Stimulated activated CD4-positive, alpha-beta T cell treated with anti-CD3 and anti-CD28 coated beads, Interleukin-1b, Interleukin-23, amount 100 ng/mL, for 1 hour (primary cell): ENCODE measurements at places on chromosomes 5 and 9.
A peak's percentile ranks its signal among the peaks of the same experiment; 100 is the strongest.

DNA sequence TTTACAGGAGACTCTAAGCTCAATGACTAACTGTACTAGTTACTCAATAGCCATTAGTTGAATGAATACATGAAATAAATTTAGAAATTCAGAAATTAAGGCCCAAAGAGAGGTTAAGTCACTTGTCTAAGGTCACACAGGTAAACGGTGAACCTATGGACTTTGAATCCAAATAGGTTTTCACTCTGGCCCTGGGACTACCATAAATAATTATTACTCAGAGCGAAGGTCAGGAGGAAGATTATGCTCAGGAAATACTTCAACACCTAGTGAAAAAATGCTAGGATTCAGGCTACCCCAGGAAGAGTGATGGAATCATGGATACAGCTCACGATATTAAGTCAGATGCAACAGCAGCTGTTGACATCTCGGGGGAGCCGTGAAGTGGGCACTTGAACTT lies 417.4 kb downstream of the GABRG2 start:
- DNase-seq, result no peak

- no peak for DNase-seq
Measured at GRCh38 chr5:131378721-131379541, 115.1 kb downstream of the CDC42SE2 start.

DNA sequence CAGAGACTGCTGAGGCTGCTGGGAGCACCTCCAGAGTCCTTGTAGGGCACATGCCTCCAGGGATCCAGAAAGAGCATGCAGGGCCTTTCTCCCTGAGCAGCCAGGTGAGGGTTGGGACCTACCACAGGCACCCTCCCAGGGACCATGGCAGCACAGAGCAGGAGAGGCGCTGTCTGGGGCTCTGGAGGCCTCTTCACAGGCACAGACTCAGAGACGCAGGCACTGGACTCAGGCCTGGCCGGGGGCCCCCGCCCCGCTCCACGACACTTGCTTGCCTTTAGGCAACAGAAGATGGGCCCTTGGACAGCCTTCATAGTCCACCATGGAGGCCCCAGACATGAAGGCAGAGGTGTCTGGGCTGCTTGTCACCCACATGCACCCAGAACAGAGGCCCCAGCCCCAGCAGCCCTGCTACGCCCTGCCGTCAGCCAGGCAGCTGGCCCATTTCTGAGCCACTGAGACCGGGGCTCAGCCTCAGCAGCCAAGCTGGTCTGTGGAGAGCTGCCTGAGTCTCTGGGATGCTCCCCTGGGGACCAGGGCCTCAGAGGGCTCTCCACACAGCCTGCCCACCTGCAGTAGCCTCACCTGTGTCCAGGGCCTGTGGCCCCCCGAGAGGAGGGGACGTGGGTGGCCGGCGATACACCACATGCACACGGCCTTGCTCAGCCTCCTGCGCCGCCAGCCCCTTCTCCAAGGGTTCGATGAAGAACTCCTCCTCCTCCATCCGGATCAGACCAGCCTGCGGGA lies 72.8 kb downstream of the ADAMTS2 start:
- no peak for DNase-seq

- no peak for DNase-seq
Measured at GRCh38 chr5:175617447-175617846, 40.4 kb upstream of the HRH2 start.

DNA sequence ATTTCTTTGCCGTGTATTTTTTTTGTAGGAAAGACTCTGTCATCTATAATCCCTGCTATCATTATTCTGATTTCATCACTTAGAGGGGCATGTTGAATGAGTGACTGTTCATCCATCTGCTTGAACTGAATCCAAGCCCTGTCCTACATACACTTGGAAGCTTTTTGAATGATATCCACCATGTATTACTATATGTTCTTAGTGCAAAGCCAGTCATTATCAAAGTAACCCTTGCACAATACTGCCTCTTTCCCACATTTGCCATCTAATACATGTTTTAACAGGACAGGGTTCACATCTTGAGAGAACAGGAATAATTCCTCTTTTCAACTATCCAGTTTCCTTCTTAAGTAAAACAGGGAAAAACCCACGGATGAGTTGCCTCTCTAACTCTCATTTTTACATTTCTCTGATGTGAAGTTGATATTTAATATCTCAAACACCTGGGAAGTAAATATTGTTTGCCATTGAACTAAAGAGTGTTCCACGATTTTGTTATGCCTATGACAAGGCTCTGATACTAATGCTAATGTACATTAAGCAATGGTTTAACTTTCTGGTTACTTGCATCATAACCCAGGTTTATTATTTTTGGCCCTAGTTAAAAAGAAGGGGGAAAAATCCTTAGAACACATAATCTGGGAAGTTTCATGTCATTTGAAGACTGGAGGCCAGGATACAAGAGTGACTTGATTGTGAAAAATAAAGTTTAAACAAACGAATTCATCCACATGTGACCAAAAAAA lies 103.7 kb upstream of the TARS1 start:
- DNase-seq, result no peak

- DNase-seq, result no peak
Measured at GRCh38 chr5:2582507-2582906, 169.0 kb downstream of the IRX2 start.

GRCh38 chr5:1005249-1005851 lies 3.3 kb upstream of the NKD2 start:
- DNase-seq, result no peak

DNA sequence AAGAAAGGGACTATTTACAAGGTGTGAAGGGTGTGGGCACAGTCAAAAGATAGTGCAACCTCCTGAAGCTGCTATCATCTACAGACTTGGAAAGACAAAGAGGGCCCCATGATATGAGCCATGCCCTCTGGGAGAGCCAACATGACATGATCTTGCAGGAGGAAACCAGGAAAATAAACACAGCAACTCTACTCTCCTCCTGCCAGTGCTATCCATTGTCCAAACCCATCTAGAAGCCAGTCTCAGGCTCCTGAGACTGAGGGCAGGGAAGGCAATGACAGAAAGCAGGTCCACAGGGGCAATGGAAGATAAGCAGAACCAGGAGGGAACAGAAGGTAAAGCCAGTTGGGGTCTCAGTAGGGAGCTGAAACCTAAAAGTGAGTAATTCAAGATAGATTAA lies 37.1 kb downstream of the PLPP1 start:
- no peak for DNase-seq

DNA sequence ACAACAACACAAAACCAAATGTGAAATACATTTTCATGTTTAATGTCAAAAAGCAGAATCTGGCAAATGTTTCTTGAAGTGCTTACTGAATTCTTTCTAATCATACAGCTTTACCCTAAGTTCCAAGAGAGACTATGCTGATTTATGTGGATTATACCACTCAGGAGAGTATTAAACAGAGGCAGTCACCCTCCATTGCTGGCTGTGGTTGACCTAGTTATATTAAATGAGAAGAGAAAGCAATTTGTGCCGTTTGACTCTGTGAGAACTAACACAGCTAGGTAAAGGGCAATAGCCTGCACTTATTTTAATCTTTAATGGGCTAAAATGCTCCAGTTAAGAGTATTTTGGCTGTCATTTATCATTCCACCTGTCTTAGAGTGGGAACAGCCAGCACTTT lies 62.6 kb downstream of the ELL2 start:
- DNase-seq, result no peak

DNA sequence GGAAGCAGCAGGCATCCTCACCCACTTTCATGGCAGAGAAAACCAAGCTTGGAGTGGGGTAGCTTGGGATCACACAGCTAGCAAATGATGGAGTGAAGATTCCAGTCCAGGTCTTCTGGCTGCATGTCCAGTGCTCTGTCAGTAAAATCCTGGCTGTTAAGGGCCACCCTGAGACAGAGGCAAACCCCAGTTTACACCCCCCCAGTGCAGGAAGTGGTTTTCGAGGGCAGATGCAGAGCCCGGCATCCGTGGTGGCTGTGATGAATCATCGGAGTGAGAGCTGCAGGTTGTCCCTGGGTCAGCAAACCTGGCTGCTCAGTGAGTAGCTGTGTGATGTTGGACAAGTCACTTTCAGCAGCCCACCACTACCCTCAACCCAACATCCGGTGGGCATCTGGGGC lies 115.4 kb downstream of the RGS3 start:
- peak; percentile 57 for DNase-seq

DNA sequence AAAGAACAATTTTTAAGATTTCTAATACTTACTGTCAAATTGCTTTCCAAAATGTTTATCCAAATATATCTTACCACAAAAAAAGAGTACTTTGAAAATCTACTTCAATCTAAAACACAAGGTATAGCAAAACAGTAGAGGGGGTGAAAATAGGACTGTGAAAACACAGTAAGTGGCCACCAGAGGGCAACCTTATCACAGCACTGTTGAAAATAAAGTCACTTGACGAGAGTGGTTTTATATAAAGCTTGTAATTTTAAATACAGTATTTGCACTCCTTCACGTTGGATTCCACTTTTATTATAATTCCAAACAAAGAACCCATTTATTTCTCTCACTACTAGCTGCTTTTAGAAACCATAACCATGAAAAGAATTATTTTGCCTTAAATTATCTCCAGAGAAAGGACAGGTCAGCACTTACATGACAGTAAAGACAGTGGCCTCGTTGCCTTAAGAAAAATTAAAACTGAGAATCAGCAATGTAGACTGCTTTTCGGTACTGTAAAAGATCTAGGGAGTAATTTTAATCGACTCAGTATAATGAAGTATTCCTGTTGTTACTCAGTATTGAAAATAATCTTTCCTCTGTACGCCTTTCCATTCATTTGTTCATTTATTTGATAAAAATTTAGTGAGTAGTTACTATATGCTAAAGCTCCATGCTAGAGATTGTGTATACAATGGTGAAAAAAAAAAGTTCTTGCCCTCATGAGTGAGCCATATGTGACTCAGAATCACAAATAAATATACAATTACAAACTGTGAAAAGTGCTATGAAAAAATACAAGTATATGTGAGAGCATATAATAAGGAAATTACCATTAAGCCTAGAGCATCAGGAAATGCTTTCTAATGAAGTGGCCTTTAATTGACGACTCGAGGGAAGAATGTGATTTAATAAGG lies 40.0 kb upstream of the CDK5RAP2 start:
- peak; percentile 7 for DNase-seq

DNA sequence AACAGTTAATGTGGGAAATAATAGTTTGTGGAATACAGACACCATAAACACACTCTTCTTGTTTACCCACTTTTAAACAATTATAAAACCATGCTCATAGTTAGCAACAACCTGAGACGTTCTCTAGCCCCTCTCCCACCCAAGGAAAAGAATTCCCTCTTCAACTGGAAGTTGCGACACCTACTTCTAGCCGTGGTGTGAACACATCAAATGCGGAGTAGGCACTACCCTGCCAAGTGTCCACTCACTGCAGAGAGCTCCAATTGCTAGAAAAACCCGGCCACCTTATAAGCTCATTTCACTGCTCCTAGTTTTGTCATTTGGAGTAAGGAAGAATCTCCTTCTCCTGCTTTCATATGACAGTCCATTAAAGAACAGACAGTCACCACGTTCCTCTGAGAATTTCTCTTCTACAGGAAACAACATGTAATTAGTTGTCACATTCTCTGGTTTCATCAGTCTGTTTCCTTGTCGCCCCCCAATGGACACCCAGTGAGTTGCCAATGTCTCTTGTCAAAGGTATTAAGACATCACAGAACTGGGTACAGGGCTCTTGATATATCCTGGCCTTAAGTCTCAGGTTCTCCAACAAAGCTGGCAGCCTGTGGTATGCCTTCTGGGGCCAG lies 47.3 kb downstream of the PRLR start:
- peak; percentile 10 for DNase-seq

DNA sequence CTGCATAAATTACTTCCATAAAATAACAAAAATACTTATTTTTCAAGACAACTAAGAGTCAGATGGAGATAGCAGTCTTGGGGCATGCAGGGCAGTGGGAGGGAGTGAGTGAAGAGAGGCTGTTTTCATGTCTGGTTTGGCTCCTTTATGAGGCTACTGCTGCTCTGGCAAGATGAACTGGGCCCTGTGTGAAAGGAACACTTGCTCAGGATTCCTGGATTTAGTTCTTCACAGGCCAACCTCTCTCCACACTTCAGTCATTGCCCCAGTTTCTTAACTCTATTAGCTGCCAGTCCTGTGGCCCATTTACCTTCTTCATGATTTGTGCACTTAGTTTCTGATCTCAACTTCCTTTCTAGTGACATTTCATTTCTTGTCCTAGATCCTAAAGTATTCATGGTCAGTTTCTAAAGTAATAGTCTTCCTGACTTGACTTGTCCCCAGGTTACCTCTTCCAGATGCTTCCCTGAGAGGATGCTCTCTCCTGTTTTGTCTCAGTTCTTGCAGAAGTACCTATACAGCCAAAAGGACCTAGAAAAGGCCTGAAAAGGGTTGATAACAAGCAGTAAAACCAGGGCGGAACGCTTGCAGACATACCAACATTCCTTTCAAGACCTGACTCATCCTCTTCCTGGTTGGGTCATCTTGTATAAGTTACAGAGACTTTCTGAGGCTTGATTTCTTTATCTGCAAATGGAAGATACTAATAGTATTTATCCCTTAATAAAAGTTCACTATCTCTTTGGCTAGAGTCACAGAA lies 77.0 kb upstream of the ZFAND5 start:
- DNase-seq, result no peak

GRCh38 chr5:31614151-31615020 lies 24.5 kb upstream of the PDZD2 start:
- DNase-seq, result no peak

- DNase-seq, result no peak
Measured at GRCh38 chr9:127303830-127304229, 39.3 kb downstream of the GARNL3 start.

DNA sequence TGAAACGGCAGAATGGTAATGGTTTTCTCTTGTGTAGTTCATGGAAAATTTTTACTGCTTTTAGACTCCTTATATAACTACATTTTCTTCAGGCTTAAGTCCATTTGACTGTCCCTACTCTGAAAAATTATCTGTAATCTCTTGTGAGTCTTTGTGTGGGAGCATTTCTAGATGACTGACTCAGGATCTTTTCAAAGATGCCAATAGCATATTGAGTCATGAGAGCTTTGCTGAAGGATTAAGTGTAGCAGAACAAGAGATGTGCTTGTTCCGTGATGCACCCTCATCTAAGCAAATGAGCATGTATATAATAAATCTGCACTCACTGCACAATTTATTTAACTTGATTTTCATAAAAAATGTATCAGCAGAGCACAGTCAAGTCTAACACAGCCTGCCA lies 298.7 kb upstream of the CDH6 start:
- DNase-seq, result no peak

GRCh38 chr9:117073071-117073470 lies 341.8 kb downstream of the ASTN2 start:
- DNase-seq, result no peak

- DNase-seq, result no peak
Measured at GRCh38 chr9:69078581-69078980, 43.0 kb downstream of the FXN start.
